Stimulated activated CD8-positive, alpha-beta memory T cell treated with anti-CD3 and anti-CD28 coated beads, Interleukin-7, amount 100 ng/mL, for 24 hours (primary cell): ENCODE measurements at places on chromosomes 7 and 10.

- DNase-seq, result no peak
These were observed 43.4 kb upstream of the PRSS58 start for GRCh38 chr7:142301299-142301698.

DNA sequence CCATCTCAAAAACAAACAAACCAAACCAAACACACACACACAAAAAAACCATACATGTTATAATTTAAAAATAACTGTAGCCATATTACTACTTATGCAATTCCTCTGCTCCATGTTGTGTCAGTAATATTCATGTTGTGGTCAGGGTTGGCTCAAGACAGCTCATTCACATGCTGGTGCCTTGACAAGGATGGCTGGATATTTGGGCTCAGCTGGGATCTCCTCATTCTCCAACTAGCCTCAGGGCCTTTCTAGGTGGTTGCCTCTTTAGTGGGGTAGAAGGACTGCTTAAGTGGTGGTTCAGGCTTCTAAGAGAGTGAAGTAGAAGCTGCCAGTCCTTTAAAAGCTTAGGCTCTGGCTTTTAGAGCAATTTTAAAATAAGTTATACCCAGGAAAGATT lies 189.3 kb downstream of the ADRA2A start:
- DNase-seq, result no peak

DNA sequence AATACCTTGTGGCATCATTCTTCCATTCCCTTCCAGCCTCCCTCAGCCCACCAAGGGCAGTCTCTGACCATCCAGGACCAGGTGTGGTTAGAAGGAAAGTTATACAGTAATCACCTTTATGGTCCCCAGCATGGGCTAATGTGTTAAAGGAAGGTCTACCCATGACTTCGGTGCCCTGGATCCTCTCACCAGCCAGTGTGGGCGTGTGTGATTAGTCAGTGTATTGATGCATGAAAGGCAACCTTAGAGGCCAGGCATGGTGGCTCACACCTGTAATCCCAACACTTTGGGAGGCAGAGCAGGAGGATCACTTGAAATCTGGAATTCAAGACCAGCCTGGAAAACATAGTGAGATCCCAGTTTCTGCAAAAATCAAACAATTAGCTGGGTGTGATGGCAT lies 88.9 kb downstream of the APBB1IP start:
- DNase-seq, result no peak

DNA sequence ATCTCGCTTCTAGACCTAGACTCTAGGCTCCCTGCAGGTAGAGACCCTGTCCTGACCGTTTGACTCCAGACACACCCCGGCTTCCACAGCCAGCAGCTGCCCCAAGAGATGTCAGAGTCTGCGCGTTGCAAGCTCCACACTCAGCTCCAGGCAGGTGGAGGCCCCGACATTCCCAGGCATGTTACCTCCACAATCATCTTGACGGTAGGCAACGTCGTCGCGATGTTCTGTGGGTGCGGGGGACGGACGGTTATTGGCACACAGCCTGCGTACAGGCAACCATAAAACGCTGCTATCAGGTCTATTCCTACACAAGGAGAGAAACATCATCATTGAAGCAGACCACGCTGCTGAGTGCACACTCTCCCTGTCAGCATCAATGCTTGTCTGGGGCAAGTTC lies 213.2 kb downstream of the ZMYND11 start:
- no peak for DNase-seq

DNA sequence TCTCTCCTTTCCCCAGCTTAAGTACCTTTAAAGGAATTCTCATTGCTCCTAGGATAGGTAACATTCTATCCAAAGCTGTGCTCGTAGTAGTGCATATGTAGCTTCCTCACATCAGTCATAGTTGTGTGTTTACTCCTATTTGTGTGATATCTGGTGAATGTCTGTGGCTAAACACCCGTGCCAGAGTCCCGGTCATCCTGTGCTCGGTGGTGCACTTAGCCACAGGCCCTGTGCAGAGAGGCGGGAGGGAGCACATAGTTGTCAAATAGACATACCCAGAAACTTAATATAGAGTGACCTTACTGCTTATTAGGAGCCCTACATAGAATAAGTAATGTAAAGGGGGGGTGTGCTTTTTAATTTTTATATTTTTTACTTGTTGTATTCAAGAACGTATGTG lies 76.6 kb downstream of the RBM33 start:
- no peak for DNase-seq

GRCh38 chr7:50706469-50706937 lies 76.2 kb downstream of the GRB10 start:
- no peak for DNase-seq
